ENCODE measurements at places on chromosomes 5 and 9.
A peak's percentile ranks its signal among the peaks of the same experiment; 100 is the strongest.

- DNase-seq = no peak
Measured at GRCh38 chr5:171441246-171441791, 21.9 kb downstream of the FGF18 start.

DNA sequence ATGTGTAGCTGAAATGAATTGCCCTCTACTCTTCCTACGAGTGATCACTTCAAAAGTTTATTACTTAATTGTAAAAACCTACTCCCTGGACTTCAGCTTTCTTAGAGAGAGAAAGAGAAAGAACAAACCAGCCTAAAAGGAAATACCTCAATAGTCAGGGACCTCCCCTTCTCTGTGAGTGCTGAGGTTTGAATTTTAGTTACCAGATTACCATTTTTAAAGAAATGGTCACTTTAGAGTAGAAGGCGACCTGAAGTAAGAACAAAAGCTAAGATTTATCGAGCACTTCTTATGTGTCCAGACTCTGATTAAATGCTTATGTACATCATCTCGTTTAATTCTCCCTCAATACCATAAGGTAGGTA lies 11.3 kb downstream of the RAPGEF1 start:
- DNase-seq = no peak

DNA sequence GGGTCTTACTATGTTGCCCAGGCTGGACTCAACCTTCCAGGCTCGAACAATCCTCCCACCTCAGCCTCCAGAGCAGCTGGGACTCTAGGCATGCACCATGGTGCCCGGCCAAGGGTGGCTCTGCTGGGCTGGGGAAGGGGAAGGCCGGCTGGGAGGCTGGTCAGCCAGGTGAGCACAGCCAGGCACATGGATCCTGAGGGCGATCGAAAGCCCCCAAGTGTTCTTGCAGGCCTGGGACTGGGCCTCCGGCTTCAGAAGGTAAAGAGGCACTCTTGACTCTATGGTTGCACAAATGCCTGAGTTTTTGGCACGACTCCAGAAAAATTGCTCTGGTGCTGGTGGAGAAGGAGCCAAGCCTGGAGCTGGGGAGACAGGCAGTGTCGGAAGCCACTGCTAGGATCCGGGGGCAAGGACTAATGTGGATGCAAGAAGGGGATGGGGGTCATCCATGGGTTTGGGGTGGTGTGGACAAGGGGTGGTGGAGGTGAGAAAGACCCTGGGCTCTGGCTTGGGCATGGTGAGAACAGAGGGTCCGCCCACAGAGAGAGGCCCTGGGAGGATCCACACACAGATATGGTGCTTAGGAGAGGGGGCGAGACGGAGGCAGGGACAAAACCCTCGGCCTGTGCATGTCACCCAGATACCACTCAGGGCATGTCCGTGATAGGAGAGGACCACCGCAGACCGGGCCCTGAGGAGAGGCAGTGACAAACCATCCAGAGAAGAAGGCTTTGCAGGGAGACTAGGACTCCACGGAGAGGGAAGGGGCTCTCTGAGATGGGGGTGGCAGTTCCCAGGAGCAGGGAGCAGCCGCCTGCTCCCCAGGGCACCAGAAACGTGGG lies 51.1 kb upstream of the COL5A1 start:
- DNase-seq = no peak

DNA sequence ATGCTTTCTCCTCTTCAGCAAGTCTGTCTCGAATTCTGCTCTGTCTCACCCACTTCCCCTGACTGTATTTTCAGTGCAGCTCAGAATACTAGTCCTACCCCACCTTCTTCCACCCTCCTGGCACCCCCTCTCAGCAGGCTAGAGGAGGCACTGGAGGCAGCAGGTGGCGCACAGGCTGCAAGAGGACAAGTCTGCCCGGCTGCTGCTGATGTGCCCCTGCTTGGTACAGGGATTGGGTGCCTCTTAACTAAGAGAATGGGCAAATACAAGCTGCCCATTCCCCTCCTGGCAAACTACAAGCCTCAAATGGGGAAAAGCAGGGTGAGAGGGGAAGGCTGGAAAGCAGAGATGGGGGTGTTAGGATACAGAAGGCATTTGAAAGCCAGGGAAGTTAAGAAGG lies 5.1 kb downstream of the TLN1 start:
- no peak for DNase-seq

DNA sequence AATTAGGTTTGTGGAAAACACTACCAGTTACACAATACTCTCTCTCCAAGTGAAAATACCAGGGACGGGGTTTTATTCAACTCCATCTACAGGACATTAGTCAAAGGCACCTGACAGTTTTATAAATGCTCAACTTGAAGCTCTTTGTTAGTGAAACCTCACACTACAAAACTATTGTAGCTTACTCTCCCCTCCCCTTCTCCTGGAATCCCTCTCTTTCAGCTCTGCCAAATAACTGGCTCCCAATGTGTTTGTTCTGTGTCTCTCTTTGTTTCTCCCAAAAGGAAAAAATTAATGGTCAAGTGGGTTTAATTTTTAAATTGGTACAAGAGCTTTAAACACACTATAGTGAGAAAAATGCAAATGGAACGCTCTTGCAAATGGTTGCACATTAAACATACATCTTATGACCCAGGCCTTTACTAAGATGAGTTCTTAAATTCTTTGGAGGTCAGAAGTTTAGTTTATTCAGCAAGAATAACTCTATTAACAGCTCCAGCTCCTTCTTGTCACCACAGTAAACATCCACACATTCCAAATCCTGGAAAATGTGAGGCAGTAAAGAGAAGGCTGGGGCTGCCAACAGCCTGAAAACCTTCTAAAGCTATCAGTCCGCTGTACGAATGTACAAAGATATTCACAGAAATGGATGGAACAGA lies 48.4 kb downstream of the ZNF608 start:
- no peak for DNase-seq

DNA sequence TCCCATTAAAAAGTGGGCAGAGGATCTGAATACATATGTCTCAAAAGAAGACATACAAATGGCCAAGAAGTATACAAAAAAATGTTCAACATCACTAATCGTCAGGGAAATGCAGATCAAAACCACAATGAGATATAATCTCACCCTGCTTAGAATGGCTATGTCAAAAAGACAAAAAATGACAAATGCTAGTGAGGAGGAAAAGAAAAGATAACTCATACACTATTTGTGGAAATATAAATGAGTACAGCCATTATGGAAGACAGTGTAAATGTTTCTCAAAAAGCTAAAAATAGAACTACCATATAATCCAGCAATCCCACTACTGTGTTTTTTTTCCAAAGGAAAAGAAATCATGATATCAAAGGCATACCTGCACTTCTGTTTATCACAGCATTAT lies 450.7 kb downstream of the EFNA5 start:
- DNase-seq = no peak

- DNase-seq = no peak
Measured at GRCh38 chr5:161022151-161022550, 170.1 kb upstream of the ATP10B start.

GRCh38 chr5:43674536-43674935 lies 71.6 kb downstream of the NNT start:
- no peak for DNase-seq

- no peak for DNase-seq
Measured at GRCh38 chr9:16068476-16068875, 515.6 kb downstream of the CCDC171 start.

DNA sequence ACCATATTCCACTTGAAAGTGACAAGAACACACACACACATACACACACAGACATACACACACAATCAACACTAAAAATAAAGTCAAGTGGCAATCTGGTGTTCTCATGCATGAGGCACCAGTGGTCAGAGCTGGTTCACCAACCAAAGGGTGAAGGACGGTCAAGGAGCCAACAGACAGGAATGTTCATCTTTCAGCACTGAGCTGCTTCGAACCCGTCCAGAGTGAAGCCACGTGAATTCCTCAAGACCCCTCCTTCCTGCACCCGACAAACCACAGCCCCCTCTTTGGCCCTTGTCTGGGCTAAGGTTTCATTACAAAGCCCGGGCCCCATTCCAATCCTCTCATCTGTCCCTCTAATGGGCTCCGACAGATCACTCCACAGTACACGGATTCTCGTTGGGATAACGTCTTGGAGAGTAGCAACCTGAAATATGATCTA lies 84.5 kb upstream of the SMIM23 start:
- no peak for DNase-seq

DNA sequence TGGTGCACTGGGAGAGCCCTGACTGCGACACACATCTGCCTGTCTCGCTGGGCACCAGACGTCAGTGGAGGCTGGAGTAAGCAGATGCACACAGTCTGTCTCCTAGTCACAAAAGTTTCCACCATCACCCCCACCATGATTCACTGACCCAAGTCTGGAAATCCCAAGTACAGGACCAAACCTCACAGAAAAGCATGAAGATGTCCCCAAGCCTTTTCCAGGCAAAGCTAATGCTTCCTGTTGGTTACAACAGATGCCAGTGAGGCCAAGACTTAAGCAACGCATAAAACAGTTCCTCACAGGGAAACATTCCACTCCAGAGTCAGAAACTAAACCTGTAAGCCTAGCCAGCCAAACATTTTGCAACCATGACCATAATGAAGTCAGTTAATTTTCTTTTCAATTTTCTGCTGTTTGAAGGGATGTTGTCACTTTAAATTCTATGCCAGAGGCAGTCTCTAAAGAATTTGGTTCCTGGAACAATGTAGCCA lies 259.3 kb upstream of the SLC30A5 start:
- no peak for DNase-seq

DNA sequence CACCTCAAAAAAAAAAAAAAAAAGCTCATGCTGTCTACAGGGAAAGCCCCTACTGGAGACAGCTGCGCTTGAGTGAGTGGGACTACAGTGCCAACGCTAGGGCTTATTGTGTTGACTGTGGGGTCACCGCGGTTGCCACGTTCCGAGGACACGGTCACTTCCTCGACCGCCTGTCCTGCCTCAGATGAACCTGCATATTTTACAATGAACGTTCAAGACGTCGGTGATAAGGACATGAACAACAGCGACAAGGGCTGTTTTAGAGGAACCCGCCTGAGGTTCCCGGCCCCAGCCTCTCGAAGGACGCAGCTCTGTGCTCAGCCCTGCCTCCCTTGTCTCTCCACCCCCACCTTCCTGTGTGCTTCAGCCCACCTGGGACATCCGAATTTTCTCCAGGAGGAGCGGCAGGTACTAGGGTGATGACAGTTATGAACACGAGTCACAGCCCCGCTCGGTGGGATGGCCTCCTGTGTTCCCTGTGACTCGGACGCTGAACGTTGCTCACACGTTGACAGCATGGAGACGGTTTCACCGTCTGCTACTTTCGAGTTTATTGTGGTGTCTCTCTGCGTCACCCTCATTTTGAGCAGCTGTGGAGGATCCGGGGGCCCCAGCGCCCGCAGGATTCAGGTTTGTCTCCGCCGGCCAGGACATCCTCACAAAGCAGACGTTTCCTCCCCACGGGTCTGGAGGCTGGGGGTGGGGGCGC lies 11.3 kb upstream of the DIPK1B start:
- DNase-seq = peak; percentile 35

DNA sequence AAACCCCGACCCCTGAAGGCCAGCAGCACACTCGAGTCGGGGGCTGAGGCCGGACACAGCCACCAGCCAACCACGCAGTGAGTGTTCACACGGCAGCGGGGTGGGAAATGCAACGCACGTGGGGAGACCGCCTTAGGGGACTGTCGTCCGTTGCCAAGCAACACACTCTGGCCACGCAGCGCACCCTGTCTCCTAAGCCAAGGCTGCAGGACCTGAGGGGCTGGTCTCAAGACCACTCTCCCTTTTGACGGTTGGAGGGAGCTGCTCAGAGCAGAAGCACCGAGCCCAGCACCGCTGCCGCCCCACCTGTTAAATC lies 7.5 kb downstream of the BRD9 start:
- no peak for DNase-seq

DNA sequence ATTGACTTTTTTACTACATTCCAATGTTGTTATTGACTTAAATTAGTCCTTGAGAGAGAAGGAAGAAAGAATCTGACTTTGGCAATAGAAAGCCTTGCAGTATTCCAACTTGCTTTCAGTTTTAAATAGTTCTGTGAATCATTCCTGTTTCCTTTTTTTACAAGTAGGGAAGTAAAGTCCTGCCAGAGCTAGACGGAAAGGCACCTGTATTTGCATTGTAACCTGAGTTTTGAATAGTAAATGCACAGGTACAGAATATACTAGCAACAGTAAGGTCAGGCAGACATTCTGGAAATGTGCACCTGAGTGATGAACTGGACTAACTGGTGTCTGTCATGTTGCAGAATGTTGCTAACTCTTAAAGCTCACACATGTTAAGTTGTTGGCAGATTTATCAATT lies 100.9 kb downstream of the PRKACG start:
- no peak for DNase-seq

- no peak for DNase-seq
Measured at GRCh38 chr5:99138911-99139310, 210.1 kb upstream of the CHD1 start.

GRCh38 chr5:85182344-85182743 lies 797.7 kb upstream of the EDIL3 start:
- no peak for DNase-seq

GRCh38 chr5:37668524-37669047 lies 171.3 kb downstream of the GDNF start:
- DNase-seq = no peak

GRCh38 chr9:133735415-133735775 lies 2.8 kb downstream of the SARDH start:
- no peak for DNase-seq

- no peak for DNase-seq
Measured at GRCh38 chr5:168110870-168111832, 180.3 kb upstream of the WWC1 start.

- no peak for DNase-seq
Measured at GRCh38 chr9:91751922-91752321, 198.1 kb downstream of the ROR2 start.

DNA sequence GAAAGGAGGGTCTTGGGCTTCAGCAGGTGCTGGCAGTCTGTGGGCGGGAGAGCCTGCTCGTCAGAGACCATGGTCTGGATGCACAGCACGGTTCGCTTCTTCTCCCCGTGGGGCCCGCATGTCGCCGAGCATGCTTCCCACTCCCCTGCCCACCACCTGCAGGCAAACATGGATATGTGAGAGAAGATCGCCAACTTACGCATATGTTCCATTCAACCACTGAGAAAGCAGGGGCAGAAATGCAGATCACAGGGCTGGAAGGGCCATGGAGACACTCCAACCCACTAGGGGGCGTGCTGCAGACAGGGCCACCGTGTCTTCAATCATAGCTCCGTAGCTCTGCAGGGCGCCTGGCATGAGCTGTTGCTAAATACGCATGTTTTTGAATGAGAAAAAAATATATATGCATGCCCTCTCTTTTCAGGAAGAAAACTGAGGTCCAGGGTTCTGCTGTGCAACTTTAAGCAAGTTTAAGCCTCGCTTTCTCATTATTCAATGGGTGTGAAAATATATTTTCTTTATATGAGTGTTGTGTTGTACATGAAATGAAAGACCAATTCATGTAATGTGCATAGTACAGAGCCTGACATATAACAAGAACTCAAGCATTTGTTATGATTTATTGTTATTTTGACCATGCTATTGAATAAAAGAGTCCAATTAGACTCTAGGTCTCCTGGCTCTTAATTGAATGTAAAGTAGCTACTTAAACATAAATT lies 148.0 kb downstream of the TARS1 start:
- no peak for DNase-seq

- DNase-seq = no peak
Measured at GRCh38 chr5:113245427-113246225, 189.2 kb downstream of the TSSK1B start.

All from activated CD4-positive, CD25-positive, alpha-beta regulatory T cell (primary cell).